Prostate gland (tissue), 2 donors: ENCODE measurements at places on chromosomes 11 and 22. TPM values are rescaled to one million over a fixed set of nuclear protein-coding genes. Genes with fewer than 3 reads are reported as not detected.

DNA sequence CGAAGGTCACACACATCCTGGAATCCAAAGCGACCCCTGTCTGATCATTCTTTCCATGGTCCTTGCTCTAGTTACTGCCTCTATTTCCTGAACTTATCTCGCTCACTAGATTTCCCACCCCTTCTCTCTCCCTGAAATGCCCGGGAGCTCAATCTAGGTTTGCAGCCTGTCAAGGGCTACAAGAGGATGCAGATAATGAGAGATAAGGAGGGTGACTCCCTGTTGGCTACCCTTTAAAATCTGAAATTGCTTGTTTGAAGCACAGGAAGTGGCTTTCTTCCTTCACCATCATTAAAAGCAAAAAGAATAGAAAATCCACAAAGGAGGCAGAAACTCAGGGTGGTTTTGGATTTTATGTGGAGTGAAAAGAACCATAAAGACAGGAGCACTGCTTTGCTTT lies 13.0 kb upstream of the FLI1 start:
- H3K36me3 ChIP-seq = no peaks in the 10 kb centered on the region
- DNase-seq = no peak
- H3K4me3 ChIP-seq = no peak overlapping the region
- no peaks in the 10 kb centered on the region for H3K4me1 ChIP-seq

- H3K27me3 ChIP-seq = no peaks in the 10 kb centered on the region
- H3K36me3 ChIP-seq = no peaks in the 10 kb centered on the region
- no peaks in the 10 kb centered on the region for H3K4me1 ChIP-seq
- H3K27ac ChIP-seq = peak overlapping the region; percentile 95
- H3K4me3 ChIP-seq = peak overlapping the region; percentile 91
Observed at GRCh38 chr11:33040033-33040861, 875 bp downstream of the TCP11L1 start.

DNA sequence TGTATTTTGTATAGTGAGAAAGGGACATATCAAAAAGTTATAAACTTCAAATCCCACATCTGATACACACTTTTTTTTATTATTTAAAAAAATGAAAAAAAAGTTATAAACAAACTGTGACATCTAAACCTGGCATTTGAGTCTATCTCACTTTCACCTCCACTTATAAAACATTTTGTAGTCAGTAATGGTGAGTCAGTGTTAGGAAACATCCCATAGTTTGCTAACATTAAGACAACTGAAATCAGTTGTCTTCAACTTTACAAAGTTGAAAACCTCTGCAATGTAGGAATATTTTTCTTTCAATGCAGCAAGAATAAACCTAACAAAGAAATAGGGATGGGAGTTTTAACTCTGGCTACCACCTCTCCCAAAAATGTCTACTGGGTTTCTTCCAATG lies 47.7 kb downstream of the SLC35F2 start:
- no peaks in the 10 kb centered on the region for H3K4me1 ChIP-seq
- DNase-seq = no peak
- H3K27me3 ChIP-seq = no peaks in the 10 kb centered on the region

Gene ACTN3
- not detected for total RNA-seq

- H3K27ac ChIP-seq = no peak overlapping the region
- no peaks in the 10 kb centered on the region for H3K36me3 ChIP-seq
- H3K4me1 ChIP-seq = no peaks in the 10 kb centered on the region
- no peak overlapping the region for H3K4me3 ChIP-seq
Observed at GRCh38 chr11:109526931-109527330, 104.9 kb downstream of the C11orf87 start.

GRCh38 chr11:70544774-70545609 lies 146.7 kb downstream of the CTTN start:
- H3K36me3 ChIP-seq = no peaks in the 10 kb centered on the region
- H3K4me3 ChIP-seq = no peak overlapping the region
- H3K27ac ChIP-seq = no peak overlapping the region
- H3K27me3 ChIP-seq = no peaks in the 10 kb centered on the region
- no peaks in the 10 kb centered on the region for H3K4me1 ChIP-seq

DNA sequence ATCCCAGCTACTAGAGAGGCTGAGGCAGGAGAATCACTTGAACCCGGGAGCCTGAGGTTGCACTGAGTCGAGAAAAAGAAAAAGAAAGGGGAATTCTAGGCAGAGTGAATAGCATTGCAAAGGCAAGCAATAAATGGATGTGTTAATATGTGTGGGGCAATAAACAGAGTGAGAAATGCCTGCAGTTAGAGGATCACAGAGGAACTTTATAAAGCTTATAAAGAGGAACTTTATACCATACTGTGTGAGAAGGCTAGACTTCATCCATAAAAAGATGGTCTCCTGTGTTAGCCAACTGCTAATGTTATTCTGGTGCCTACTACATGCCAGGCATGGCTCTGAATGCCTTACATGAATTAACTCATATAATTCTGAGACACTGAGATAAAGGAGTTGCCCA lies 841 bp downstream of the B3GNT6 start:
- peaks cover 3% of the 10 kb centered on the region for H3K4me1 ChIP-seq
- DNase-seq = no peak
- no peaks in the 10 kb centered on the region for H3K27me3 ChIP-seq
- H3K27ac ChIP-seq = no peak overlapping the region
- no peak overlapping the region for H3K4me3 ChIP-seq

- H3K27me3 ChIP-seq = peaks cover 10% of the 10 kb centered on the region
- H3K27ac ChIP-seq = no peak overlapping the region
- DNase-seq = no peak
- no peak overlapping the region for H3K4me3 ChIP-seq
Observed at GRCh38 chr11:94400050-94400449, 1.2 kb downstream of the GPR83 start.

- DNase-seq = no peak
- no peaks in the 10 kb centered on the region for H3K27me3 ChIP-seq
- H3K36me3 ChIP-seq = no peaks in the 10 kb centered on the region
Observed at GRCh38 chr22:25754527-25755202, 12.7 kb downstream of the MYO18B start.

DNA sequence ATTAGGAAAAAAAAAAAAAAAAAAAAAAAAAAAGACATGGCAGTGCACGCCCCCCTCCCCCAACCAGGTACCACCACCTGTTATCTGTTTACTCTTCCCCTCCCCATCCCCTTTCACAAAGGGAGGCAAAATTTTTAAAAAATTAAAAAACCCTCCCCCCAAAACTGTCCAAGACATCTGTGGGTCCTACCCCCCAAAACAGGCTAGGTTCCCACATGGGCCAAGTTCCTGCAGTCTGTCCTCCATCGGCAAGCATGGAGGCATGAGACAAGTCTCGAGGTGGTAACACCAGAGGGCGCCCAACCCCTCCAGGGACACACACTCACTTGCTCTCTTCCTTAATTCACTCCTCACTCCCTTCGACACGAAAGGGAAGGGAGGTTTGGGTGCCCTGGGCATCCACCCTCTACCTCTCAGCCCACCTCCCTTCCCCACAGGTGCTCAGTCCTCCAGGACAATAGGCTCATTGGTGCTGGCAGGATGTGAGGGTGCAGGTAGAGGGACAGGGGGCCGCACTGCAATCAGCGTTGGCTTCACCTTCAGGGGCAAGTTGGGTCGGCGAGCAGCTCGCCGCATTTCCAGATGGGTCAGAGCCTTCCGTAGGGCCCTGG lies 2.2 kb upstream of the TUT1 start:
- H3K36me3 ChIP-seq = peaks cover 28% of the 10 kb centered on the region
- peaks cover 10% of the 10 kb centered on the region for H3K4me1 ChIP-seq
- no peaks in the 10 kb centered on the region for H3K27me3 ChIP-seq
- no peak overlapping the region for H3K27ac ChIP-seq
- DNase-seq = peak; percentile 79
- no peak overlapping the region for H3K4me3 ChIP-seq

Gene NTM
- total RNA-seq = 7.4 TPM

- no peak overlapping the region for H3K27ac ChIP-seq
- DNase-seq = no peak
- H3K36me3 ChIP-seq = no peaks in the 10 kb centered on the region
- no peak overlapping the region for H3K4me3 ChIP-seq
- no peaks in the 10 kb centered on the region for H3K27me3 ChIP-seq
Observed at GRCh38 chr11:117816151-117816741, 8.3 kb downstream of the FXYD2 start.

Gene OR51M1
- 0.91 TPM for total RNA-seq

Gene LRP5
- total RNA-seq = 57.1 TPM

DNA sequence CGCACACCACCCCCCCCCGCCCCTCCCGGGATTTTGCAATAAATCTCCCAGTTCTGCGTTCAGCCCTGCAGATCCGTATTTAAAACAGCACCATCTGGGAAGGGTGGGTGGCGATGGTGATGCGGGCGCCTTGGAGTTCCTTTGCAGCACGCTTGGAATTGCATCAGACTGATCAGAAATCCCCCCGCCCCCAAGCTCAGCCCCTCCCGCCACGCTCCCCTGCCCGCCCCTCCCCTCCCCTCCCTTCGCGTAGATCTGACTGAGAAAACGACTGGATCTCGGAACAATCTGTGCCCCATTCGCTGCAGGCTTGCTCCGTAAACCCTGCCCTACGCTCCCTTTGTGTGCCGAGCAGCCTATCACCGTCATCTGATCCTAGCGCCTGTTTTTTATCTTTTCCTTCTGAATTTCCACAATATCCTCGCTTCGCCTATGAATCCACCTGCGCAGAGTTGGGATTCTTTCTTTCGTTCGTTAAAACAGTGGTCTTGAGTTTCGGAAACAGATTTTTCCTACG lies 18.1 kb upstream of the BDNF start:
- no peaks in the 10 kb centered on the region for H3K4me1 ChIP-seq
- no peaks in the 10 kb centered on the region for H3K36me3 ChIP-seq
- peak overlapping the region; percentile 28 for H3K4me3 ChIP-seq
- H3K27ac ChIP-seq = no peak overlapping the region

Gene C11orf71
- 14.4 TPM for total RNA-seq

Gene OR10A2
- total RNA-seq = not detected

Gene MRGPRX4
- not detected for total RNA-seq

Gene FOLR3
- not detected for total RNA-seq

- H3K27me3 ChIP-seq = no peaks in the 10 kb centered on the region
- H3K4me3 ChIP-seq = no peak overlapping the region
- no peaks in the 10 kb centered on the region for H3K36me3 ChIP-seq
- no peaks in the 10 kb centered on the region for H3K4me1 ChIP-seq
- no peak for DNase-seq
Observed at GRCh38 chr11:8523396-8523795, 70.6 kb downstream of the STK33 start.

DNA sequence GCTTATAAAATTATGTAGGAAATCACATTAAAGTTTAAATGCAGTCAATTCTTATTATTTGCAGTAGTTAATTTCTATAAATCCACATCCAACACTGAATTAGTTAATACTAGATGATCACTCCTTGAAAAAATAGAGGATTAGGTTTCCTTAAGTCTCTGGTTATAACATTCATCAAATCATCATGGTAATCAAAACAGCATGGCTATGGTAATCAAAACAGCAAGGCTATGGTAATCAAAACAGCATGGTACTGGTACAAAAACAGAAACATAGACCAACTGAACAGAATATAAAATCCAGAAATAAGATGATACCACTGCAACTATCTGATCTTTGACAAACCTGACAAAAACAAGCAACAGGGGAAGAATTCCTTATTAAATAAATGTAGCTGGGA lies 814.6 kb upstream of the CCDC179 start:
- H3K4me1 ChIP-seq = no peaks in the 10 kb centered on the region
- no peak for DNase-seq
- H3K27me3 ChIP-seq = no peaks in the 10 kb centered on the region
- no peaks in the 10 kb centered on the region for H3K36me3 ChIP-seq
- H3K4me3 ChIP-seq = no peak overlapping the region
- no peak overlapping the region for H3K27ac ChIP-seq

DNA sequence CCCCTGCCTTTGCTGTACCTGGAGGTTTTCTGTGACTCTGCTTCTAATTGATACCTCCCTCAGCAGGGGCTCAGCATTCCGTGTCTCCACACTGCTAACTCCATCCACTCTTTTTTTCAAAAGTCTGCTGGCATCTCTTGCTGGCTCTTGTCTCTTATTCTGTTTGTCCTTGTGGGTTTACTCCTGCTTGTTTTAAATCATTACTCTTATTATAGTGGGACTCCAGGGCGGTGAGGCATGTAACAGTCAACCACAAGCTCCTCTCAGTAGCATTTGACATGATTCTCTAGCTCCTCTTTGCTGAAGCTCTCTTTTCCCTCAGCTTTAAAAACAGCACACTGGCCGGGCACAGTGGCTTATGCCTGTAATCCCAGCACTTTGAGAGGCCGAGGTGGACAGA lies 260.2 kb upstream of the NARS2 start:
- no peaks in the 10 kb centered on the region for H3K4me1 ChIP-seq
- no peaks in the 10 kb centered on the region for H3K27me3 ChIP-seq
- no peak for DNase-seq
- H3K27ac ChIP-seq = no peak overlapping the region
- H3K36me3 ChIP-seq = no peaks in the 10 kb centered on the region
- H3K4me3 ChIP-seq = no peak overlapping the region

DNA sequence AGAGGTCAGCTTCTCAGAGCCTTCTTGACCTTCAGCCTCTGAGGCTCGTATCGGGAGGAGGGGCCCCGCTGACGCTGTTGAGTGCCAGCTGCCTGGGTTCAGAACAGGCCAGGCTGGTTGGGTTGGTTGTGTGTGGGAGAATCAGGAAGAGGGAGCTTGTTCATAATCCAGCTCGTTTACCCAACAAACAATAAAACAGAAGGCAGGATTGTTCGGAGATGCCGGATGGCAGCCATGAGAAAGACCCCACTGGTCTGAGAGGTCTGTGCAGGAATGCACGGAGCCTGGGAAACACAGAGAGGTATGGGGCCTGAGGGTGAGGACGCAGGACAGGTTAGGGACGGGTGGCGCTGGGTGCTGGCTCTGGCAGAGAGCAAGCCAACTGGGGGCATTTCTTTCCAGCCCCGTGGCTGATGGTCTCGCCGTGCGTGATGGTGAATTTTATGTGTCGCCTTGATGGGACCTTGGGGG lies 31.6 kb upstream of the SHANK2 start:
- no peaks in the 10 kb centered on the region for H3K36me3 ChIP-seq
- H3K27ac ChIP-seq = peak overlapping the region; percentile 78
- no peaks in the 10 kb centered on the region for H3K27me3 ChIP-seq
- peak overlapping the region; percentile 25 for H3K4me3 ChIP-seq
- H3K4me1 ChIP-seq = peaks cover 8% of the 10 kb centered on the region

Gene CFAP68
- 42.2 TPM for total RNA-seq

Gene H19
- 163 TPM for total RNA-seq

DNA sequence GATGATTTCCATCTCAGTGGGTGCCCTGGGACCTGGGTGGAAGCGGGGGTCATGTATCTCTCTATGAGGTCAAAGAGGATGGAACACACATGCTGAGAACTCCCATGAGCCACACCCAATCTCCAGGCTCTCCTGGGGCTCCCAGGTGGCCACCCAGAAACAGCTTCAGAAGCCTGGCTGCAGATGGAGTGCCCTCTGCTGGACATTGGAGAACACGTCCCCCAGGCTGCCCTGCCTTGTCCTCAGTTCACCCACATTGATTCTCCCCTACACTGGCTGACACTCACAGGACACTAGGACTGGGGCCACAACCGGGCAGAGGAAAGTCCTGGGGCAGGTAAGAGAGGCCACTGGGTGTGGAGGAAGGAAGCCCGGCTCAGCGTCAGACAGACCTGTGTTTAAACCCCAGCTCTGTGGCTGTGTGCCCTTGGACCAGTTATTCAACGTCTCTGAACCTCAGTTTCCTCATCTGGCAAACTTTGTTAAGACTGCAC lies 4.5 kb upstream of the NOL12 start:
- H3K4me1 ChIP-seq = peaks cover 3% of the 10 kb centered on the region
- DNase-seq = peak; percentile 54
- H3K27me3 ChIP-seq = no peaks in the 10 kb centered on the region
- H3K27ac ChIP-seq = no peak overlapping the region
- no peaks in the 10 kb centered on the region for H3K36me3 ChIP-seq
- H3K4me3 ChIP-seq = no peak overlapping the region

- peaks cover 16% of the 10 kb centered on the region for H3K27me3 ChIP-seq
- no peak overlapping the region for H3K27ac ChIP-seq
- H3K36me3 ChIP-seq = no peaks in the 10 kb centered on the region
- no peak overlapping the region for H3K4me3 ChIP-seq
Observed at GRCh38 chr11:69823641-69824265, 4.5 kb upstream of the FGF3 start.
